ENCODE measurements at places on chromosomes 7 and 10. TPM values are rescaled to one million over a fixed set of nuclear protein-coding genes. Genes with fewer than 3 reads are reported as not detected.

DNA sequence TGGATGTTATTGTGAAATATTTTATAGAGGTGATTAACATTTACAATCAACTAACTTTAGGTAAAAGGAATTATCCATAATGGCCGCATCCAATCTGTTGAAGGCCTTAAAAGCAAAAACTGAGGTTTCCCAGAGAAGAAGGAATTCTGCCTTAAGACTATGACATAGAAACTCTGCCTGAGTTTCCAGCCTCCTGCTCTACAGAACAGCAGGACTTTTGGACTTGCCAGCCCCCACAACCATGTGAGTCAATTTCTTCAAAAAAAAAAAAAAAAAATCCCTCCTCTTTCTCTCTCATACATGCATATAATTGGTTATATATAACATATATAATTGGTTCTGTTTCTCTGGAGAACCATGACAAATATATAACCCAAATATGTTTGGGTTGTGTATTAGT, 15.4 kb downstream of the SLC25A28 start:
- no peak for DNase-seq

DNA sequence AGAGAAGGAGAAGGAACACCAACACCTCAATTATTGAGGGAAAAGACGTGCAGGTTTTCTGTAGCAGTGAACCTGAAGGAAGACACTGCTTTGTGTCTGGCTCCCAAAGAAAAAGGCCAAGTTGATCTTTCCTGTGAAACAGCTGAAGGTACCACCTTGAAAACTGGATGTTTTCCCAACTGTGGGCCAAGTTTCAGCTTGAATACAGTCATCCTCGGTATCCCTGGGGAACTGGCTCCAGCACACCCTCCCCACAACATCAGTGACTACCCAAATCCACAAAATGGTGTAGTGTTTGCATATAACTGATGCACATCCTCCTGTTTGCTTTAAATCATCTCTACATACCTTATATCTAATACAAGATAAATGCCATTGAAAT, 297.0 kb upstream of the PITRM1 start:
- DNase-seq, result no peak

The HABP2 gene
- polyA plus RNA-seq, result 0.10 TPM

The DUSP5 gene
- polyA plus RNA-seq, result 18.7 TPM
